ENCODE measurements at places on chromosomes 7 and 10. TPM values are rescaled to one million over a fixed set of nuclear protein-coding genes. Genes with fewer than 3 reads are reported as not detected.

Gene WEE2
- 0.09 TPM for polyA plus RNA-seq

Gene GPR26
- polyA plus RNA-seq = not detected

Gene DLX6
- polyA plus RNA-seq = not detected

DNA sequence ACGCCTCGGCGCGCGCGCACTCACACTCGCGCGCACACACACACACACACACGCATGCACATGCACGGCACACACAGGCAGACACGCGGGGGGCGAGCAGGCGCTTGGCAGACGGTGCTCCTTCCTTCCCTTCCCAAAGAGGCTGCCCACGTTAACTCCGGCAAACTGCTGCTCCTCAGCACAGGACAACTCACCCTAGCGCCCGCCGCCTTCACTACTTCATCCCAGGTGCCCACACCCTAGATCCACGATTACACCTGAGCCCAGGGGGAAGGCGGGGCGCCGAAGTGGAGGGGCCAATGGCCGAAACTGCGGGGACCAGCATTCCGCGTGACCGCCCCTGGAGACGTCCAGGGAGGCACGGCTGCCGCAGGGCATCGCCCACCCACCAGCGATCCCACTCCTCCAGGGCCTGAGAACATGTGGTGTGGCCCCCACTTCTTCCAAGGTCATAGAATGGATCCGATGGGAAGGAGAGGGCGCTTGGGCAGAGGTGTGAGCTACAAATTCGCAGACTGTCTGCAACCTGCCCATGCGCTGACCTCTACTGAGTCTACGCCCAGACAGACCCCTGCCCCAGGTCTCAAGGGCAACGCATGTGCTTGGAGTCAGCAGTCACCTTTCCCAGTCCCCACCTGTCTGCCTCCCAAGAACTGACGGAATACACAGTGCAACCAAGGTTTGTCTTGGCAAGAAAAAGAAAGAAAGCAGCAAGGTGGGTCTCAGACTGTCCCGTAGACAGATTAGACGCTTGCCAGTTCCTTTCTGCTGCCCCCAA is 74.6 kb downstream of the CALN1 start:
- H3K27ac ChIP-seq = peak overlapping the region; percentile 63
- no peak for DNase-seq
- H3K36me3 ChIP-seq = no peaks in the 10 kb centered on the region
- no peaks in the 10 kb centered on the region for H3K4me1 ChIP-seq
- H3K4me3 ChIP-seq = no peak overlapping the region

- H3K36me3 ChIP-seq = no peaks in the 10 kb centered on the region
- no peak overlapping the region for H3K4me3 ChIP-seq
- H3K27ac ChIP-seq = no peak overlapping the region
These were observed 506.4 kb upstream of the C7orf33 start for GRCh38 chr7:148084138-148084537.
